T-cell (primary cell): ENCODE measurements at places on chromosomes 7 and 10.

DNA sequence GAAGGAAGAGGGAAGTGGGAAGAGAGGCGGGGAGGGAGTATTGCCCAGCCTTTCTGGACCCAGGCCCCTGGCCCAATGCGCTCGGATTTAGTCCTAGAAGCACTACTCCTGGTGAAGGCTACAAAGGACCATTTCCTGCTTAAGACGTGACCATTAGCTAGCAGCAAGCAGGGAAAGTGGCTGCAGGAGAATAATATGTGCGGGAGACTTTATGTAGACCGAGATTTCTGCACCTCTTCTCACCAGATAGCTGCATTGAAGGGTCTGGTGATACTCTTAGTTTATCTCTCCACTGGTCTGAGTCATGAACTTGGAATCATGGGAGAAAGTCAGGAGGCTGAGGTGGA is 3.1 kb downstream of the VAX1 start:
- H3K27me3 ChIP-seq: peaks cover 32% of the 10 kb centered on the region
- H3K36me3 ChIP-seq: no peaks in the 10 kb centered on the region
- H3K27ac ChIP-seq: no peak overlapping the region
- H3K4me3 ChIP-seq: no peak overlapping the region

DNA sequence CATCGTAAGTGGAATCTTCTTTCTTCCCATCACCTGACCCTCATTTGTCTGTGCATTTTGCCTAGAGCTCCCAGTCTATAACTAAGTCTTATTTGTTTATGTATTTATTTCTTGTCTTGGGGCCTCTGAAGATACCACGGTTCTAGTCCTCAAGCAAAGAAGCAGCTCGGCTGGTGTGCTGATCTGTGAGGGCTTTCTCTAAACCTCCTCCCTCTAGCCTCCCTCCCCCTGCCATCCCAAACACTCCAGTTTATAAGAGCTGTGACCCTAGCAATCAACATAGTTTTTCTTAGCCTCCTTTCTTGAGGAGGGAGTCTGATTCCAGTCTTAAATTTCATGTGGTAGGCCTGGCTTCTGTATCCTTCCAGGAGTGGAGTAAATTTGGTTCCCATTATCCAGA is 15.7 kb upstream of the NDUFA5 start:
- H3K4me3 ChIP-seq: no peak overlapping the region
- no peak for DNase-seq
- no peaks in the 10 kb centered on the region for H3K4me1 ChIP-seq
- no peaks in the 10 kb centered on the region for H3K36me3 ChIP-seq
- H3K27me3 ChIP-seq: peaks cover 5% of the 10 kb centered on the region
- H3K27ac ChIP-seq: no peak overlapping the region

- no peaks in the 10 kb centered on the region for H3K27me3 ChIP-seq
- H3K27ac ChIP-seq: no peak overlapping the region
- no peaks in the 10 kb centered on the region for H3K4me1 ChIP-seq
- H3K4me3 ChIP-seq: no peak overlapping the region
- H3K36me3 ChIP-seq: no peaks in the 10 kb centered on the region
- DNase-seq: peak; percentile 5
Observed at GRCh38 chr7:80018941-80019808, 115.5 kb upstream of the GNAI1 start.

- DNase-seq: no peak
- H3K27me3 ChIP-seq: no peaks in the 10 kb centered on the region
- no peak overlapping the region for H3K4me3 ChIP-seq
- H3K36me3 ChIP-seq: no peaks in the 10 kb centered on the region
Observed at GRCh38 chr7:11753433-11753832, 78.6 kb downstream of the THSD7A start.

DNA sequence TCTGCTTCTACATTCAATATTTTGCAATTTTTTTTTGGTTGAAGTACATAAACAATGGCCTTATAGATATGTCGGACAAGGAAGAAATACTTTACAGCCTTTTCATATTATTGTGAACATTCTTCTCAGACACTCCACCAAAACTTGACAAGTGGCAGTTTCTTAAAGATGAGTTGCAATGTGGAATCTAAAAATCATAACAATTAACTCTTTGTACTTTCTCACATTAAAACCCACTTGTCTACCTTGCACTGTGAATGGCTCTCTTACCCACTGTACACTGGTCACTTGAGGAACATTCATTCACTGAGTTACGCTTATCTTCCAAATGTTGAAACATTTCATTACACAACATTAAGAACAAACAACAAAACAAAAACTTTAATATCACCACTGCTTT is 44.2 kb downstream of the ARHGAP12 start:
- no peaks in the 10 kb centered on the region for H3K4me1 ChIP-seq
- no peak for DNase-seq
- H3K4me3 ChIP-seq: no peak overlapping the region
- H3K27ac ChIP-seq: no peak overlapping the region
- no peaks in the 10 kb centered on the region for H3K27me3 ChIP-seq

GRCh38 chr7:26372249-26372648 is 80.6 kb downstream of the SNX10 start:
- peaks cover 4% of the 10 kb centered on the region for H3K36me3 ChIP-seq
- H3K27ac ChIP-seq: no peak overlapping the region
- no peaks in the 10 kb centered on the region for H3K27me3 ChIP-seq
- no peak for DNase-seq

- H3K36me3 ChIP-seq: no peaks in the 10 kb centered on the region
- no peak for DNase-seq
- no peaks in the 10 kb centered on the region for H3K27me3 ChIP-seq
- H3K4me1 ChIP-seq: no peaks in the 10 kb centered on the region
- no peak overlapping the region for H3K4me3 ChIP-seq
Observed at GRCh38 chr7:13077466-13077865, 390.0 kb downstream of the ARL4A start.

DNA sequence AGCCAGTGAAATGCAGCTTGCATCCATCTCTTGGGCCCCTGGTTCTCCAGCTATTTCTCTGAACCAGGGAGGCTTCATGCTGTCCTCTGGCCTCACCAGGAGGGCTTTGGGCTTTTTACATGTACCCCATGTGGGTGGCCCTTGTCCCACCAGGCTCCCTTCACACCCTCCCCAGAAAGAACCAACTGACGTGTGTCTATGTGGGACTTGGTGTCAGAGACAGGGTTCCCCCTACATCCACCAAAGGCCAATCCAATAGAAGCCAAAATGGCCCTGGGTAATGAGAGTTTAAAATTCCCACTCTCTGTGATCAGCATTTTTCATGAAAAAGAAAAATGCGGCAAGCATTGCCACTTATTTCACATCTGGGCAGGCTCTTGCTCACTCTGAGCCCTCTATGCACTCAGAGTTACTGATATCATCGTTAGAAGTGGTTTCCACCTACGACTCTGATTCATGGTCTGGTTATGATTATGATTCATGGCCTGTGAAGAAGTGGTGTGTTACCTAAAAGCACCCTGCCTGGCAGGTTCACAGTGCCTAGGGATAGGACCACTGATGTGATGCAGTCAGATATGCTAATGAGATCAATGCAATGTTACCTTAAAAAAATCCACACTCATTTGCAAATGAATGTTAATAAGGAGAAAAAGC is 133.5 kb downstream of the BUB3 start:
- no peaks in the 10 kb centered on the region for H3K27me3 ChIP-seq
- no peak overlapping the region for H3K4me3 ChIP-seq
- no peaks in the 10 kb centered on the region for H3K4me1 ChIP-seq

DNA sequence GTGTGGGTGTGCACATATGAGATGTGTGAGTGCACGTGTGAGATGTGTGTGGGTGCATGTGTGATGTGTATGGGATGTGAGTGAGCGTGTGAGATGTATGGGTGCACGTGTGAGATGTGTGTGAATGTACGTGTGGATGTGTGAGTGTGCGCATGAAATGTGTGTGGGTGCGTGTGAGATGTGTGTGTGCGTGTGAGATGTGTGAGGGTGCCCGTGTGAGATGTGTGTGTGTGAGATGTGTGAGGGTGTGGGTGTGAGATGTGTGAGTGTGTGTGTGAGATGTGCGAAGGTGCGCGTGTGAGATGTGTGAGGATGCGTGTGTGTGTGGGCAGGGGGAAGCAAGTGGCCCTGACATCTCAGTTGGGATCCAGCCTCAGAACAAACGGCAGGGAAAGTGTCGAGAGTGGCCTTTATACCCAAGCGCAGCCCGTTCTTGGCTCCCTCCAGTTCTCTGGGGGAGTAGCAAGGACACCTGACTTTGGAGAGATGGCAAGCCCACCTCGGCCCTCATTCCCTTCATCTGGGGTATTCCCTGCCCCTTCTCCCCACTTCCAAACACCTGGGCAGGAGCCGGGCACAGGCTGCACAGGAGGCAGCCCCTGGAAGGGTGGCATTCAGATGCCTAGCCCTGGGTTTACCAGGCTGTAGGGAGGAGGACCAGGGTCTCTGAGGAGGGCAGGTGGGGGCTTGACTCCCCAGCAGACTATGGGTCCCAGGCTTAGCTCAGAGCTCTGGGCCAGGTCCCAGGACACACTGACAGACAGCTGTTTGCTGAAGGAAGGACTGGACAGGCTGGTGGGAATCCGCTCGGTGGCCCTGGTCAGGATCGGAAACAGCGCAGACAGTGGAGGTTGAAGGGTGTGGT is 31.6 kb downstream of the PPIF start:
- DNase-seq: no peak
- no peak overlapping the region for H3K4me3 ChIP-seq
- H3K27me3 ChIP-seq: peaks cover 9% of the 10 kb centered on the region
- no peaks in the 10 kb centered on the region for H3K36me3 ChIP-seq
- peaks cover 4% of the 10 kb centered on the region for H3K4me1 ChIP-seq

DNA sequence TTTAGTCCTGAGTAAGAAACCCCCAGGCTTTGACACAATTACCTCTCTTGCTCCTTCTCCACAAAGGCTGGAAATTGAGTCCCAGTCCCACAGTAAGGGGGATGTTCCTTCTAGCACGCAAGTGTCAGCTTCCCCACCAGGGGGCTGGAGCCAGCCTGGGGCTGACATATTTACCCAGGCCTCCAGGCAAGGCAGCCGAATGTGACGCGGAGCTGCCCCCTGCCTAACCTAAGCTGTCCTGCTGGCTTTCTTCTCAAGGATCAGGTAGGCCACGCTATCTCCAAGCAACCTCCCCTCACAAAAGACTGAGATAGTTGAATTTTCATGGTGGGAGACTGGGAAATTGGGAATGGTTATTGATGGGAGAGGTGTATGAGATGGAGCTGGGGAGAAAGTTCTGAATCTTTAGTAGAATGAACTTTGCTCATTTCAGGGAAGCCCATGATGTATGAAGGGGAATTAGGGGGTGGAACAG is 19.2 kb upstream of the BMPER start:
- no peak for DNase-seq
- H3K27me3 ChIP-seq: peaks cover 7% of the 10 kb centered on the region
- H3K27ac ChIP-seq: no peak overlapping the region
- H3K4me3 ChIP-seq: no peak overlapping the region
- no peaks in the 10 kb centered on the region for H3K4me1 ChIP-seq

DNA sequence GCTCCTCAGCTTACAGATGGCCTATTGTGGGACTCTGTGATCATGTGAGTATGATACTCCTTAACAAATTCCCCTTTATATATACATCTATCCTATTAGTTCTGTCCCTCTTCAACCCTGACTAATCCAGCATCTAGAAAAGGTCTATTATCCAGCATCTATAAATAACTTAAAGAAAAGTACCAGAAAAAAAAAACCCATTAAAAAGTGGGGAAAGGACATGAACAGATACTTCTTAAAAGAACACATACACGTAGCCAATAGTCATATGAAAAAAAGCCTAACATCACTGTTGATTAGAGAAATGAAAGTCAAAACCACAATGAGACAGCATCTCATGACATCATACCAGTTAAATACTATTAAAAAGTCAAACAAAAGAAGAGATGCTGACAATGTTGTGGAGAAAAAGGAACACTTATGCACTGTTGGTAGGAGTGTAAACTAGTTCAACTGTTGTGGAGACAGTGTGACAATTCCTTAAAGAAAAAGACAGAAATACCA is 549.5 kb upstream of the GRM3 start:
- H3K4me3 ChIP-seq: no peak overlapping the region
- H3K27me3 ChIP-seq: no peaks in the 10 kb centered on the region
- no peaks in the 10 kb centered on the region for H3K4me1 ChIP-seq
- no peak overlapping the region for H3K27ac ChIP-seq
- no peaks in the 10 kb centered on the region for H3K36me3 ChIP-seq

GRCh38 chr10:15197276-15197675 is 28.8 kb upstream of the NMT2 start:
- DNase-seq: no peak
- no peak overlapping the region for H3K4me3 ChIP-seq
- no peaks in the 10 kb centered on the region for H3K27me3 ChIP-seq
- no peaks in the 10 kb centered on the region for H3K36me3 ChIP-seq

- no peak for DNase-seq
- no peak overlapping the region for H3K4me3 ChIP-seq
- H3K27ac ChIP-seq: no peak overlapping the region
- H3K36me3 ChIP-seq: no peaks in the 10 kb centered on the region
- peaks cover 4% of the 10 kb centered on the region for H3K27me3 ChIP-seq
Observed at GRCh38 chr7:108263425-108263824, 133.3 kb upstream of the LAMB4 start.
